Activated CD4-positive, alpha-beta T cell treated with anti-CD3 and anti-CD28 coated beads, Interleukin-2, amount 50 U/mL, for 16 hours (primary cell): ENCODE measurements at places on chromosomes 7 and 10.
A peak's percentile ranks its signal among the peaks of the same experiment; 100 is the strongest.

DNA sequence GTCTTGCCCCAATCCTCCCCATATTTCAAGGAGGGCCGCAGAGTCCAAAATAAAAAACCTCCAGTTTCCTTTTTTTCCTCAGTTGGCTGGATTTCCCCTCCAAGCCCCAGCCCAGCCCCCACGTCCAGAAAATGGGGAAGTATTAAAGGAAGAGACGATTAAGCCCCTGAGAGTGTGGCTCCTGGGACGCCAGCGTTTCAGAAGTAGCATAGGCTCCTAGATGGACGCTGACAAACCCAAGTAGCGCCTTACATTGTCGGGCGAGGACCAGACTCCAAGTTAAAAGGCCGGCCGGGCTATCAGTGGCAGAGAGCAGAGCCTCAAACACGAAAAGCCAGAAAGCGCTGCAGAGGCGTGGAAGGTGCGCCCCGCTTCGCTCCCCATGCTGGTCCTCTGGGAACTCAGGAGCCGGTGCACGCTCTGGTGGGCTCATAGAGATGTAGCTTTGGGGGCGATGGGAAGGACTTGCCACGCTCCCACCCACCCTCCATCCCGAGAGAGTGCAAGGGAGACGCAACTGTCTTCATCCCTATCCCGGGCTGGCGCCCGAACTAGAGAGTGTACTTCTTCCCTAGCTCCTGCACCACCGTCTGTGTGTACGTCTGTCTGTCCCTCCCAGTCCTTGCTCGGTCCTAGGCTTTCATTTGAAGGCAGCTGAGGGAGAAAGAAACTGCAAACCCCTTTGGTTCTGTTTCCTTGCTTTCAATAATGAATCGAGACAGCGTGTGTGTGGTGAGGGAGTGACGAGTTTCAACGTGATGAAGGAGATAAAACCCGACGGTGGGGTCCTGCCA lies 6.3 kb upstream of the EMX2 start:
- DNase-seq = no peak

GRCh38 chr7:155863721-155864151 lies 51.5 kb upstream of the SHH start:
- no peak for DNase-seq

DNA sequence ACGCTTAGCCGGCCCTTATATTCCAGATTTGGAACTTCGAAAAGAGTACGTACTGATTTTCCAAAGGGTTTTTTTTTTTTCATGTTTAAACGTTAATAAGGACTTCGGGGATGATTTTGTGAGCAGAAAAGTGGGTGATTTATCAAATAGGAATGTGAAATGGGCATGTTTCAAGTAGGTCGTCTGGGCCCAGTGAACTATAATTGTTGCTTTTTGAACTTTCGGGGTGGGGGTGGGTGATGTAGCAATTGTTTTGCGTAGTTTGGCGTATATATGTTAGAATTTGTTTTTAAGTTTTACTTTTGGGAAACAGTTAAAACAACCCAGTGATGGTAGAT lies 299 bp upstream of the PBLD start:
- DNase-seq = no peak

- no peak for DNase-seq
Observed at GRCh38 chr10:131678171-131678570, 222.6 kb upstream of the PPP2R2D start.

GRCh38 chr7:11846361-11846955 lies 14.5 kb upstream of the THSD7A start:
- no peak for DNase-seq

- no peak for DNase-seq
Observed at GRCh38 chr7:158277219-158278141, 310.1 kb downstream of the PTPRN2 start.

DNA sequence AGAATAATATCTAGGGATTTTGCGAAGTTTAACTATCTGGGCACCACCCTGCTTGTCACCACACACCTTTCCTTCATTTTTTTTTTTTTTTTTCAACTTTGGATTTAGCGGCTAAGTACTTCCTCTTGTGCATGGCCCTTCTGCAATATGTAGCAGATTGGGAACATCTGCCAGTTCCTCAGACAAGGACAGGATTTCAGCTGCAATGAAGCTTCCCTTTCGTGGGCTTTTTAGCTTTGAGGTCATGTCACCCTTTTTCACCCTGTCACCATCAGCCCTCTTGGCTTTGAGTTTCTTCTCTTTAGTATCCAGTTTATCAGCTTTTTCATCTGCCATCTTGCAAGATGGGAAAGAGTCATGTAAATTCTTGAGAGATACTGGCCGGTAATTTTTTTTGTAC lies 81.6 kb upstream of the ETV1 start:
- DNase-seq = no peak

DNA sequence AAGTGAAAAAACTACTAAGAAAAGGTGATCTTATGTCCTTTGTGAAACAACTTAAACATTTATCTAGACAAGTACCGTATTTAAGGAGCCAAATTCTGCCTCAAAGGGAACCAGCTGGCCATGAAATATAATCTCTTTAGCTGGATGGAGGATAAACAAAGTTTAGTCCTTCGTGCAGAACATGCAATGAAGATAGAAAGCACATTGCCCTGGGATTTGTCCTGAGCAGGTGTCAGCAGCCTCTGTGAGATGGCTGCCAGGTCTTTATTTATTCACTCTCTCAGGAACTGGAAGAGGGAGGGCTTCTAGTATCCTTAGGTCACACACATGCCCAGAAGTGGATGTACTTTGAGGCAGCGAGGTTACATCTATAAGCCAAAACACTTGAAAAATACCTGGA lies 57.4 kb upstream of the CASD1 start:
- no peak for DNase-seq

GRCh38 chr10:66180581-66181318 lies 745.1 kb upstream of the LRRTM3 start:
- peak; percentile 61 for DNase-seq

GRCh38 chr10:35704401-35704800 lies 62.3 kb upstream of the FZD8 start:
- DNase-seq = no peak

- no peak for DNase-seq
Observed at GRCh38 chr7:118281196-118281595, 56.7 kb downstream of the ANKRD7 start.

DNA sequence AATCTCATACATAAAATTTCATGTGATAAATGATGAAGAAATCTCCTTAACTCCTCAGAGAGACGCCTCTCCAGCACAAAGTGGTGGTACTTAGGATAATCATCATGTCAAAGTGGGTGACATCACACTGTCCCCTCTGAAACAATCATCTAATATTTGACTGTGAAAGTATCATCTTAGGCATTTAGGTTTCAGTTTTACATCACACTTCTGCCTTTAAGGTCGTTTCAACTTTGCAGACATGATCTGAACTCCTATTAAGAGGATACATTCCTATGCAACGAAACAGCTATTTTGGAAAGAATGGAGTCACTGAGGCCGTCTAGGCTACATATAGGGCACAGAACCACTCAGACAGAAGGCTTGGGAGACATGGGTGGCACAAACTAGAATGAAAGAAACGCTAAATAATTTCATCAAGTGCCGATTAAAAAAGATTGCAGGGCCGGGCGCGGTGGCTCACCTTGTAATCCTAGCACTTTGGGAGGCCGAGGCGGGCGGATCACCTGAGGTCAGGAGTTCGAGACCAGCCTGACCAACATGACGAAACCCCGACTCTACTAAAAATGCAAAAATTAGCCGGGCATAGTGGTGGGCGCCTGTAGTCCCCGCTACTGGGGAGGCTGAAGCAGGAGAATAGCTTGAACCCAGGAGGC lies 2.0 kb downstream of the VOPP1 start:
- DNase-seq = peak; percentile 73

- no peak for DNase-seq
Observed at GRCh38 chr10:123912871-123913270, 21.3 kb upstream of the CPXM2 start.

DNA sequence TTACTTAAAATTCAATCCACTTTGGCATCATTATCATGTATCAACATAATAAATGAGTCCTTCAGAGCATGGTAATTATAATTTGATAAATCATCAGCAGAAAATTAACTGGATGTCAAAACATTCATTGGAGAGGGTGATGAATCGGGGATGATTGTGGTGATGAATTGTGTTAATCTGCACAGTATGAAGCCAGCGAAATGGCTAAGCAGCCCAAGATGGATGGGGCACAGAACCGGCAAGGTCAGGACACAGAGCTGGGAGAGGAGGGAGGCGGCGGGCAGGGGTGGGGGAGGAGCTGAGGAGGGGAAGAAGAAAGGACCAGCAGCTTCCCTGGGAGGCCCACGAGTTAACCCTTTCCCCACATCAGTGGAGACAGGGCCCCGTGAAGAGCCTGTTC lies 536.1 kb downstream of the LRMDA start:
- DNase-seq = no peak

DNA sequence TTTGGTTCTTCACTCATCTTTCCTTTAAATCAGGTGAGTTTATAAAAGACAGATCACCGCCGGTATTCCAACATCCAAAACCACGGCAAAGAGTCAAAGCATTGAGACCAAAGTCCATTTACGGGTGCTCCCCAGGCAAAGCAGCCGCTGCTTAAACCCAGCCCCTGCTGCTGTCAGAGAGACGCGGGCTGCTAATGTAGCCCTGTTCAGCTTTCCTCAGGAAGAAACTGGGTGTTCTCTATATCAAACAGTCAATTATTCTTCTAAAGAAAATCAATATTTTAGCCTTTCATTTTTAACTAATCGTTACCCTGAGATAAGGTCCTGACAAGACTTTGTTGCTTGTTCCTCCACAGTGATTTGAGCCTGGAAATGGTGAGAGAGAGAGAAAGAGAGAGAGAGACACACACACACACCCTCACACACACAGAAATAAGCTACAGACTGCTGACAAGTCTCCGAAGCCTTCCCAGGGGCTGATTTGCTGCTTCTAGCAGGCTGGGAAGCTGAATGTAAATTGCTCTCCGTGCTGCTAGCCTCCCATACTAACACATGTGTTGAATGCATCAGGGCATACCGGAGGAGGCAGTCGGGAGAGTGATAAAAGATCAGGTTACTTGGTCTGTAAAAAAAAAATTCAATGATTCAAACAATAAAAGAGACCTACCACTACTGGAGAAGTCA lies 183.0 kb upstream of the ANK3 start:
- DNase-seq = peak; percentile 74

DNA sequence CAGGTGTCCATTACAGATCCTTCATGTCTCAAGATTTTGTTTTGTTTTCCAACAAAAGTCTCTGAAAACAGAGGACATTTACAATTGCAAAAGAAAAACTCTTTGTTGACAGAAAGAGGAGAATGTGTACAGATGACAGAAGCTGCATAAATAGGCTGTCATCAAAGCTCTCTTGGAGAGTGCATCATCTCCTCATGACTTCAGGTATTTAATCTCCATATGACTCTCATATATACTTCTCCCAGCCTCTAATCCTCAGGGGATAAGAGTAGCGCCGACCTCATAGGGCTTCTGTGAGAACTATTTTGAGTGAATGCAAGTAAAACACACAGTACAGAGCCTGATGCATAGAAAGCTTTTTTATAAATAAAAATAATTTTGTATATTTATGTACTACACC lies 48.1 kb upstream of the SEPTIN7 start:
- DNase-seq = no peak

DNA sequence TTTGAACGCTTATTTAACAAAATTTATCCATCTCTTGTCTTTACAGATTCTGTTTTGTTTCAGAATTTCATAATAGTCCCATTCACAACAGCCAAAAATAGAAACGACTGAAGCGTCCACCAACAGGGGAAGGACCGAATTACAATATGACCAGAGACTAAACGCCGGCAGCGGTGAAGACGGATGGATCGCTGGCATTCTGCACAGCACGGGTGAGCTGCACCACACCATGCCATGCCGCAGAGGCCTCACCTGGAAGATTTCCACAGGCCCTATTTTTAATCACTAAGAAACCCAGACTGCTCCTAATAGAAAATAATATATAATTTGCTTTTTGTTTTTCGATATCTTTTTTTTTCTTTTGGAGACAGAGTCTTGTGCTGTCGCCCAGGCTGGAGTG lies 91.0 kb downstream of the ELFN1 start:
- DNase-seq = no peak
